ENCODE measurements at places on chromosomes 6 and 20.

- DNase-seq = no peak
Observed at GRCh38 chr6:7732228-7732627, 6.3 kb downstream of the BMP6 start.

DNA sequence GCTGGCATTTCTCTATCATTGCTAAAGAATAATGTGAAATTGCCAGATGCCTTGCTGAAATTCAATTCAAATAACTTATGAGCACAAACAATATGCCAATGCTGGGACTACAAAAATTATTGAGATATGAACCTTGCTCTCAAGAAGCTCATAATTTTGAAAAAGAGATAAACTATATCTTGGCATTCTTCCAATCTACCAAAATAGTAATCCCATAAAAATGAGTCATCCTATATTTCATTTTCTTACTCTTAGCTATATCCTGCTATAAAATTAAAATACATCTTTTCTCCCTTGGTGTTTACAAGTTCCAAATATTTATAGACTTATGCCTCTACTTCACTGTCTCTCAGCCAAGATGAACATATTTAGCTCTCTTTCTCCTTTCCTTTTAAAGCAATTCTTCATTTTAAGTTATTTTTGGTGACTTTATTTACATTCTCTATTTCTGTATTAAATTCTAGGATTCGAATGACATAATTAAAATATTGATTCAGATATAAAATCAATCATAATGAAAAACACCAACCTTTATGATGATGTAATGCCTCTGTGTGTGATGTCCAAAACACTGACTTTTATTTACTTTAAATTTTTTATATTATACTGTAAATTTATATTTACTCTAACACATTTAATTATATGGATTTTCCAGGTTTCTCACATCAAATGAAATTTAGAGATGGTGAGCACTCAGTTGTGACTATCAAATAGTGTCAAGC is 152.6 kb downstream of the CDK19 start:
- no peak for DNase-seq

- peak; percentile 25 for DNase-seq
Observed at GRCh38 chr6:104771258-104771832, 88.4 kb downstream of the HACE1 start.

DNA sequence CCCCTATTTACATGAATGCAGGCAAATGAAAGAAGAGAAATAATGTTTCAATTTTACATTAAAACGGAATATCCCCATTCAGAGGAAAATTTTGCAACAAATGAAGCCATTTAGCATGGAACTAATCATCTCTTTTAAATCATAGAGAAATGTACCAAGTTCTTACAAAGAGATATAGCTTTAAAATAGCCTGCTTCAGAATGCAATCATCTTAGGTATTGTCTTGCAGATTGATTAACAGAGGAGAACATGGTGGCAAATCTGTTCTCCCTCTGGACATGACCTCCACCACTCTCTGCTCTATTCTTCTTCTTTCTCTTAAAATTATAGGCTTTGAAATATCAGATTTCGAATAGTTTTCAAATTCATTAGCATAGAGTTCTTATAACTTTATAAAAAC is 155.7 kb upstream of the DTNBP1 start:
- DNase-seq = no peak

GRCh38 chr20:9637889-9638288 is 123.5 kb downstream of the LAMP5 start:
- no peak for DNase-seq

DNA sequence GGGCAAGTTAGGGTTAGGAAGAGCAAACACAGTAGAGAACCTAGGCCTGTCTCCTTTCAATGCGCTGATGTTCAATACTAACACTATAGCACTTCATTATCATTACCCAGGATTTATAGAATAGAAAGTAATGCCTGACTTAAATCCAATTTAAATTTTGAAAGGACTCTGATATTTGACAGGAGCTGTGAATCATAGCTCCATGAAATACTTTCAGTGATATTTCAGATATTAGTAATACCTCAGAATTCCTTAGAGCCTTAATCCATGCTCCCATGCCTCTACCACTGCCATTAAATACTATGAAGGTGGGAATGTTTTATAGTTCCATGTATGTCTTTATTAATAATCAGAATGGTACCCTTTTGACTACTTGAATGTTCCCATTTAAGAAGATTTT is 530.2 kb downstream of the BCKDHB start:
- no peak for DNase-seq

- DNase-seq = no peak
Observed at GRCh38 chr20:6635034-6635736, 132.3 kb upstream of the BMP2 start.

DNA sequence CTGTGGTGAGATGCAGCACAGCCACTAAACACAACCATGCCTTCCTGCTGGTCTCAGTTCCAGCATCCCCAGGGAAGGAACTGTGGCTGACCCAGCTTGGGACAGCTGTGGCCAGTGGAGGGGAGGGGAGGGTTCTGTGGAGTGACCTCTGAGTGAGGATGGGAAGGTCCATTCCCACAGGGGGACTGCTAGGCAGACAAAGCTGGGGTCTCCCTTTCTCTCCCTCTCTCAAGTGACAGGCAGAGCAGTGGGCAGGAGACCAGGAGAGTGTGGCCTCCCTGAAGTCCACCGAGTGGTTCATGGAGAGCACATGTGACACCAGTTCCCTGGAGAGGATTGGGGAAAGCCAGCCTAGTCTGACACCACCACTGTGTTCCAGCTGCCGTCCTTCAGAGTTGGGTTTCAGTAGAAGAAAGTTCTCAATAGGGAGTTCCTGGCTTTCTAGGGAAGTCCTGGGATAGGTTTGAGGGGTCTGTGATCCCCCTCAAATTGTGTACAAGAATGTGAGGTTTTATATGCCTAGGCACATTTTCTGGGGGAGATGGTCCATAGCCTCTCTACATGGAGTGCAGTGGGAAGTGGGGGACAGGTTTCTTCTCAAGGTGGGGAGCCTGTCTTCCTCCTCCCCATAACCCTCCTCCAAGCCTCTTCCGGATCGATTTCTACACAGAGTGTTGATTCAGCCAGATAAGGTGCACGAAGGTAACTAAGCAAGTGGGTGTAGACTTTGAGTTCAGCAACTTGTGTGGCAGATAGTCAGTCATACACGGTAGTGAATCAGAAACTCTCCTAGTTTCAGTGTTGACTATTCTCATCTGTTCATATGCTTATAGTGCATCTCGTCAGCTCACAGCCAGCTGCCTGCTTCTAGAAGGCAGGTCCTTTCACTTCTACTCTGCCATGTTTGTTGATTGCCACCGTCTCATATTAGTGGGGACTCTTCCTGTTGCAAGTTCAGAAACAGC is 18.9 kb downstream of the MANBAL start:
- peak; percentile 86 for DNase-seq

DNA sequence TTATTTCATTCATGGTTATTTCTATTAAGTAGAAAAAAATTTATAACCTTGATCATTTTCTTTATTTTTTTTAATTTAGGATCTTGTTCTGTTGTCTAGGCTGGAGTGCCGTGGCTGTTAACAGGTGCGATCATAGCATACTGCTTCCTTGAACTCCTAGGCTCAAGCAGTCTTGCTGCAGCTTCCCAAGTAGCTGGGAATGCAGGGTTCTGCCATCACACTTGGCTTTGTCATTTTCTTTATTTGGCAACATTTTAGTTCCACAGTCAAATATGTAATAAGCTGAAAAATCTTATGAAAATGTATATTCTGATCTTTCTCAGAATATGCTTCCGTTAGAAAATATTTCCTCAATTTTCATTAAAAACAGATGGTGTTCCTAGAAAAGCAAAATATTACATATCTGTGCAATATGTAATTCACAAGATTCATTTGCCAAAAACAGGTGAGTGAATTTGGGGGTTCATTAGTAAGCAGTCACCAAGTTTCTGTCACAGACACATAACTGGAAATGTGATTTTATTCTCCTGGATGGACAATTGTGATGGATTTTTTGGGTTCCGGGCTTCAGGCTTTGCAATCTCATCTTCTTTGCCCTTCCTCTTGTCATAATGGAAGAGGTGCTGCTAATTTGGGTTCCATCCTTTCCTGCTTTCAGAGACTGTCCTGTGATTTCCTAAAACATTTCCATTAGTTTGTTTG is 21.5 kb downstream of the AMD1 start:
- no peak for DNase-seq

DNA sequence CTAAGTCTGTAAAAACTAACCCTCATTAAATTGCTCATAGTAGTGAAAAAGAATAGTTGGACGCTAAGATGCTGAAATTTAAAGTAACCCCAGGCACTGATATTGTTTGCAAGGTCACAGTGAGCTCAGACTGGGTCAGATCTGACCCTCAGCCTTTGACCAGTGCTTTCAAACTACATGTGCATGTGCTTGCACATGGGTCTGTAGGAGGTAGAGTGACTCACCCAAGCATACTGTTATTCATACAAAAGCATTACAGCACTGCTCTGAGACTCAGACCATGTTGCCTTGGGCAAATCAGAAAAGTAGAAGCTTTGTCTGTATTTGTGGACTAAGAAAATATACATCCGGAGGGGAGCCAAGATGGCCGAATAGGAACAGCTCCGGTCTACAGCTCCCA is 326.4 kb upstream of the MARCKS start:
- DNase-seq = no peak

GRCh38 chr6:63615590-63615989 is 20.0 kb upstream of the PHF3 start:
- DNase-seq = no peak

DNA sequence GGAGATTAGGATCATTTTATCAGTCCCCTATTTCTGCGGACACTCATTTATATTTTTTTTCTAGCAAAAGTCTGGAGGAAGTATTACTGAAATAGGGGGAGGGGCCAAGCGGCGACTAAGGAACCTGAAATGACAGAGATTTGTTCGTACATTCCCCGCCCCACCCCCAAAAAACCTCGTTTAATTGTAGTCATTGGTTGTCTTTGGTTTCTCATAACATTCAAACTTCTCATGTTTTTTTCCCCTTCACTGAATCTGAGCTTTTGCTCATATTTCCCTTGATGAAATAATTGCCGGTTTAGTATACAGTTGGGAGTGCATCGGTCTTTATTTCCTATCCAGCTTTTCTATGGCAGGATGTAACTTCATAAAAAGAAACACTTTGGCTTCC is 768 bp upstream of the FYN start:
- DNase-seq = peak; percentile 34

GRCh38 chr20:9149087-9149486 is 80.2 kb downstream of the PLCB4 start:
- no peak for DNase-seq

DNA sequence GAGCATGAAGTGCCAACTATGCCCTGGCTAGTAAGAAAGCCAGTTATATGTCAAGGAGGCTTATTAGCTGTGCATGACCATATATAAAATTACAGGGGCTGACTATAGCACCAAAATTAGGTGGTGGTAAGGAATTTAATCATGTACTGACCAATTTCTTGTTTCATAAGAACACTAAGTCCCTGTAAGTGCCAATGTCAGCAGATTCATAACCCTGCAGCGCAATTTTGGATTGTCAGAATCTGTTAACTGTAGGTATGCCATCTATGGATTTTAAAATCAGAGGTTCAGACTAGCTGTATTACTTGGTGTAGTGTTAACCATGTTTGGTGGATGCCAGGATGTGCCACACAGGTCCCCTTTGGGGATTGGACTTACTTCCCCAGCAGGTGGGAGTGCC is 182.1 kb downstream of the ADAT2 start:
- DNase-seq = no peak

DNA sequence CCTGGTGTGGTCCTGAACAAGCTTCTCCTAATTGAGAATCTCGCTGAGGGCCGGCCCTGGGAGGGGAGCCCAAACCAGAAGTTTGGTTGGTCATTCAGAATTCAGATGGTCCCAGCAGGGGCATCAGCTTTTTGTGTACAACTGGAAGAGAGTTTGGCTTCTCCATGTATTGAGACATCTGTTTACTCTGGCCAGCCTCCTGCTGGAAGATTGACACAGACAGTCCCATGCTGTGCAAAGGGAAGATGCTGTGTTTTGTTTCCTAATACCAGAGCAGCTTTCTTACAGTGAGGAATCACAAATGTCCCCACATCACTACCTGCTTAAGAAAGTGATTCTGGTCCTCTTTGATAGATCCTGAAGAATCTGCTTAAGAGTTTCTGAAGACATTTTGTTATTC is 97.8 kb downstream of the PLEKHG1 start:
- DNase-seq = no peak

DNA sequence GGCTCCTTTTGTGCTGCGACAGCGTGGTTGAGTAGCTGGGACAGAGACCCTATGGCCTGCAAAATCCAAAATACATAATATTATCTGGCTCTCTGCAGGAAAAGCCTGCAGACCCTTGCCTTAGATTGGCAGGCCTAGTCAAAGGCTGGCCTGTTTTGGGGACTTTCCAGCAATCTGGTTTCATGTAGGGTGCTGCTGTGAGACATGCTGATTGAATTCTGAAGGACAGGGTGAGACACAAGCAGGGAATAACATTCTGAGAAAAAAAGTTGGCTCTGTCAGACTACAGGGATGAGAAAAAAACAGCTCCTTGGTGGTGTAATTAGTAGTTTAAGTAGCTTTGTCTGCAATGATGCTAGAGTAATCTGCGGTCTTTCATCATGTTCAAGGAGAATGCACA is 402.7 kb upstream of the AGPAT4 start:
- DNase-seq = no peak

GRCh38 chr6:43979525-43979924 is 147.7 kb downstream of the MRPL14 start:
- DNase-seq = no peak

DNA sequence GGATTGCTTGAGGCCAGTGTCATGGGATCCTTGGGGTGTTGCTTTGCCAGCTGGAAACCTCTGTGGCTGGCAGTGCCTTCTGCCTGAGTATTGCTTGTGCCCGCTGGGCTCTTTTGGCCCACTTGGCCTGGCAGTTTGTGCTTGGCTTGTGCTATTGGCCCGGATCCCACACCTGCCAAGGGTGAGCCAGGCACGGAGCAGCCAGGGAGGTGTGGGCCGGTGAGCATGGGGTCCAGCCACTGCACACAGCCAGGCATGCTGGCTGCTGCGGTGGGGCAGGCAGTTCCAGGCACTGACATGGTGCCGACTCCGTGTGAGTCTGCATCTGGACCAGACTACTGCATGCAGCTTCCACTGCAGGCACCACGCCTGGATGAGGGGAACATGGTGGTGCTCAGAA is 62.5 kb upstream of the SYNCRIP start:
- DNase-seq = no peak

- DNase-seq = no peak
Observed at GRCh38 chr20:59749301-59749700, 145.0 kb downstream of the PHACTR3 start.

DNA sequence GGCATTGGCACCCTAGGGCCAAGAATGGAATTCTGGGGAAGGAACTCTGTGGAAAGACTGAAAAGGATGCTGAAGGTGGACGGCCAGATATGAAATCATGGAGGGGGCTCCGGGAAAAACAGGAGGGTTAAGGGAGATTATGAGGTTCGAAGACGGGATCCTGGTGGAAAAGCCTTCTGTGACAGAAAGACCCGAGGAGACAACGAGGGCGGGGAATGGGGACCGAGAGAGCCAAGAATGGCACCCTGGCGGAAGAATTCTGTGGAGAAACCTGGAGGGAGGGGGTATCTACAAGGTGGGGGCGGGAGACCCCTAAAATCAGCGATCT is 426 bp downstream of the TRMT6 start:
- peak; percentile 14 for DNase-seq
